CD8-positive, alpha-beta memory T cell (primary cell): ENCODE measurements at places on chromosomes 7 and 10. TPM values are rescaled to one million over a fixed set of nuclear protein-coding genes. Genes with fewer than 3 reads are reported as not detected.

Gene HPS1
- total RNA-seq = 58.3 TPM

Gene CPA4
- not detected for total RNA-seq

Gene PRSS1
- not detected for total RNA-seq

DNA sequence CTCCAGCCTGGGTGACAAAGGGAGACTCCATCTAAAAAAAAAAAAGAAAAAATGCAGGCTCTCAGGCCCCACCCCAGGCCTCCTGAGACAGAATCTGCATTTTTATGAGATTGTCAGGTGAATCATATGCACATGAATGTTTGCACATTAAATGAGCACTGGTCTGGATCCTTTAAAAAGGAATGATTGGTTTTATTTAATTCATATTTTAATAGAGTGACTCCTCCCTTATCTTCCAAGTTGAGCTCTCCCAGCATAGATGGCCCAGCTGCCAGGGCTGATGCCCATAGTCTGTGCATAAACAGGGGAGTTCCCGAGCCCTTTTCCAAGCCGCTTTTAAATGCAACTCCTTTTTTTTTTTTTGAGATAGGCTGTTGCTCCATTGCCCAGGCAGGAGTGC is 28.5 kb downstream of the CUX1 start:
- H3K36me3 ChIP-seq = no peaks in the 10 kb centered on the region
- no peak overlapping the region for H3K27ac ChIP-seq
- no peak for DNase-seq
- peaks cover 5% of the 10 kb centered on the region for H3K4me1 ChIP-seq
- H3K27me3 ChIP-seq = no peaks in the 10 kb centered on the region

Gene GIMAP5
- total RNA-seq = 70.4 TPM

- H3K4me1 ChIP-seq = no peaks in the 10 kb centered on the region
- no peak overlapping the region for H3K27ac ChIP-seq
- no peaks in the 10 kb centered on the region for H3K36me3 ChIP-seq
- no peak overlapping the region for H3K4me3 ChIP-seq
Measured at GRCh38 chr7:89027781-89028180, 232.2 kb upstream of the TEX47 start.

Gene FAM25C
- total RNA-seq = not detected

DNA sequence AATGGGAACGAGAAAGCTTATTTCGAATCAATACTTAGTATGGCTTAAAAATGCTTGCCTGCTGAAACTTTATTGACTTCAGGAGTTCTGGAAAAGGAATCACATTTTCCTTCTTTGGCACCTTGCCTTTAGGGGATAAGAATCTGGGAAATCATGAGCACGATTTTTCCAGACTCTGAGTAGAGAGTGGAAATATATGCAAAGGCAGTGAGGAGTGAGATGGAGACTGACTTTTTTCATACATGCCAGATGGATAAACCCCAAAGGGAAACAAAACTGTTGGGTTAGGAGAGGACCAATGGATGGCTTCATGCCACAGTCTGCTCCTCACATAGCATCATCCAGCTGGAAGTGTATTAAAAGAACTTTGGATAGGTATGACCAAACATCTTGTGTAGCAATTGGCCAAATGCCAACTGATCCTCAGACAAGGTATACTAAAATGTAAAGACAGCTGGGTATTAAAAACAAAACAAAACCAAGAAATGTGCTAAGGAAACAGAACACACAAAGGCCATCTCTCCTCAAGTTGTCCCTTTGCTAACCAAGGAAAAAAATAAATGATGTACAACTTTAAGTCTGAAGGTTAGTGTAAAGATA is 1.7 kb downstream of the COL28A1 start:
- no peak overlapping the region for H3K4me3 ChIP-seq
- no peak for DNase-seq
- no peaks in the 10 kb centered on the region for H3K27me3 ChIP-seq
- H3K36me3 ChIP-seq = no peaks in the 10 kb centered on the region

Gene JCAD
- total RNA-seq = 0.02 TPM

GRCh38 chr7:129041142-129042085 is 13.5 kb downstream of the TNPO3 start:
- H3K4me3 ChIP-seq = no peak overlapping the region
- H3K27me3 ChIP-seq = no peaks in the 10 kb centered on the region
- peaks cover 14% of the 10 kb centered on the region for H3K36me3 ChIP-seq
- H3K27ac ChIP-seq = no peak overlapping the region
- DNase-seq = no peak
- peaks cover 19% of the 10 kb centered on the region for H3K4me1 ChIP-seq

DNA sequence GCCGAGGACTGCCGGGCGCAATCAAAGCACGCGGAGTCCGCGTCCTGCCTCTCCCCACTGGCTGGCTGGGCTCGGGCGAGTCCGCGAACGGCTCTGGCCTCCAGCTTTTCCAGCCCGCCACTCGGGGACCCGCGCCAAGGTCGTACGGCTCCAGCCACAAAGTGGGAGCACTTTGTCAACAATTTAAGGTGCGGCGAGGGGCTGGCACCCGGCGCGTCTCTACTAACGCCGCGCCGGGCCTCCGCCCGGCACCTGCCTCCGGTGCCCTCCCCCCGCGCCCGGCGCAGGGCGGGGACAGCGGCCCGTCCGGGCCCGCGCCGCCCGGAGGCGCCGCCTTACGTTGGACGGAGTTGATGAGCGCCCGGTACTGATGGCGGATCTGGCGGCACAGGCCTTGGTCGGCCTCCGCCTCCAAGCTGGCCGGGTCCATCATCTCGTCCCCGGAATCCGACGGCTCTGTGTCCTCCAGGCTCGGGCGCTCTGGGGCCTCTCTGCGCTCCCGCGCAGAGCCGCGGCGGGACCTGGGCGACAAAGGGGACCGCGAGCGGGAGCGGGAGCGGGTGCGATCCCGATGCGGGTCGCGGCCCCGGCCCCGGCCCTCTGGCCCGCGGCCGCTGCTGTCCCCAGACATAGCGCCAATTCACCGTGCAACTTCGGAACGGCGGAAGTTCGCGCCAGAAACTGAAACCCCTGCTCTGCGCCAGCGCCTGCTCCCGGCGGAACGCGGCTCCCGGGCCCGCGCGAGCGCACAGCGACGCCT is at the start of gene NSMCE4A:
TSS of gene NSMCE4A (minus strand) at position 683 of the 760 bp plus-strand sequence. CDS start at position 631, 52 bp downstream.
- H3K4me3 ChIP-seq = peak within 1 kb of the TSS; percentile 75
- peaks cover 4% of the 10 kb centered on the region for H3K36me3 ChIP-seq
- H3K27ac ChIP-seq = peak within 1 kb of the TSS; percentile 84
- H3K27me3 ChIP-seq = no peaks in the 10 kb centered on the region
- DNase-seq = peak; percentile 62

DNA sequence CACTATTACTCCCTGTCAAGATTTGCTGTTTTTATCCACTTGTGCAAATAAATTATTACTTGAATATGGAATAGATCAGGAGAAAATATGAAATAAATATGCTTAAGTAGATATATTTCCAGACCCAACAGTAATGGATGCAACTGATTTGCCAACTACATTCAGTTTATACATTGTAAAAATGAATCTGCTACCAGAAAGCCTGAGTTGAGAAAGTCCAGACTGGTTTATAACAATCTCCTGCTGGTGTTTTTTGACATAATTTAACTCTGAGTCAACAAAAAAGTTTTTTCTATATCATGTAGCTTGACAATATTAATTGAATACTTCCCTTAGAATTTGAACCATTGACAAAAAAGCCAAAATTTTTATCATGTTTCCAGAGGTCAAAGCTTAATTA is 265.8 kb upstream of the SEMA3D start:
- no peak for DNase-seq
- H3K4me3 ChIP-seq = no peak overlapping the region
- no peaks in the 10 kb centered on the region for H3K36me3 ChIP-seq
- H3K27me3 ChIP-seq = no peaks in the 10 kb centered on the region
- H3K27ac ChIP-seq = no peak overlapping the region

GRCh38 chr10:127415901-127416581 is 133.1 kb upstream of the NPS start:
- H3K27me3 ChIP-seq = no peaks in the 10 kb centered on the region
- no peak for DNase-seq
- no peak overlapping the region for H3K27ac ChIP-seq
- no peak overlapping the region for H3K4me3 ChIP-seq

DNA sequence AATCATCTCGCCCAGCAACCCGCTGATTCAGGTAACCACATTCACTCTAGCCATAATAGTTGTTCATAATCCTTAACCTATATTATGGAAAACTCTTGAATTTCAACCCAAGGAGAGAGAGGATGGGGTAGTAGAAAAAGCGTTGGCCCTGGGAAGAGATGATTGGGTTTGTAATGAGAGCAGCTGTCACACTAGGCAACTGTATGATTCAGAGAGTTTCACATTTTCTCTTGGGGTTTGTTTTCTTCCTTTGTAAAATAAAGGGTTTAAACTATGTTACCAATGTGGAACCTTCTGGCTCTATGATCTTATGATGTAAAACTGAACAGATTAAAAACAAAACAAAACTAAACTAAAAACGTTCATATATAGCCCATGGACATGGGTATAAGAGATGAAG is 705.2 kb upstream of the IGFBP3 start:
- no peaks in the 10 kb centered on the region for H3K27me3 ChIP-seq
- no peak for DNase-seq
- H3K4me1 ChIP-seq = no peaks in the 10 kb centered on the region

Gene DYDC2
- total RNA-seq = not detected

DNA sequence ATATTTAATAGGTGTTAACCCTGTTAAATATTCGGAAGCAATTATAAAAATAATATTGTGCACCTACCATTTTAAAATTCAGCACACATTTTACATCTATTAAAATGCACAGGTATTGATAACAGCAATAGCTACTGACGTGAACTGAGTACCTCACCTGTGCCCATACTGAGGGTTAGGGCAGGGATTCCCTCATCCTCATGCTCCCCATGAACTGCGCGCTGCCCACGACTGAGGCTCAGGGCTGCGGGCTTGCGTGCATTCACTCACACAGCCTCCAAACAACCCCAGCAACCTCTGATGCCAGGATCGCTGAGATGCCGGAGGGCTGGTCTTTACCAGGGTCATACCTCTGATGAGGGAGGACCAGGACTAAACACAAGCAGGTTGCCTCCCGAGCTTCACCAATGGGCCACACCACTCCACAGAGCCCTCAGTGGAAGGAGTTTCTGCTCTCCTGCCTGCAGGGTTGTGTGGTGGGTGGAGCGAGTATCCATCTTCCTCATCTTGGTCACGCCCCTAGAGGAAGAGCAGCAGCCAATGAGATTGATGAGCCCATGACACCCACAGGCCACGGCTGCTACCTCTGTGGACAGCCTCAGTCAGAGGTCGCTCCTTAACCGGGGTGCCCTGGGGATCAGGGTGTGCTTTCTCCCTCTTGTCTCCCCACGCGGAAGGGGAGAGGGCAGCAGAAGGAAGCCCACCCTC is 478.3 kb downstream of the TNS3 start:
- H3K27ac ChIP-seq = no peak overlapping the region
- DNase-seq = no peak
- no peaks in the 10 kb centered on the region for H3K27me3 ChIP-seq
- H3K4me1 ChIP-seq = no peaks in the 10 kb centered on the region
- H3K4me3 ChIP-seq = no peak overlapping the region

DNA sequence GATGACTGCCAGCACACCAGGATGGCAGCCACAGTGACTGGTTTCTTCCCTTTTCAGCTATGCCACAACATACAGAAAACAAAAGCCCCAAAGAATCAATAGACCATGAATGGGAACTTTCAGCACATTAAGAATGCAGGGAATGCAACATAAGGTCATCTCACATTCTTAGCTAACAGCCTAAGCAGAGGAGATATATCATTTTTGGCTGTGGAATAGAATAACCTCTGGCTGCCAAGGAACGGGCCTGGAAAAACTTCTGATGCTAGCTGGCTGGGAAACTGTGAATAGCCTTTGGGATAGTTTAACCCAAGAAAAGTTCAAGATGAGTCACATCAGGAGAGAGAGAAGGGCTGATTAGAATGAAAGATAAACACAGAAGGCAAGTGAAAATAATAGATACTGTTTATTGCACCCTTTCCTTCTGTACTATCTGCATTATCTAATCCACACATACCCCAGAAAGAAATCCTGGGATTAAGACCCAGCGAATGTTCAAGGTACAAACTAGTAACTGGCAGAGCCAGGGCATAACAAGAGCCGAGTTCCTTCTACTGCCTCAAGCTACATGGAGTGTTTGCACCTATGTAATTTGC is 169.2 kb downstream of the SEMA3A start:
- H3K36me3 ChIP-seq = no peaks in the 10 kb centered on the region
- no peak overlapping the region for H3K27ac ChIP-seq
- H3K4me3 ChIP-seq = no peak overlapping the region
- no peaks in the 10 kb centered on the region for H3K4me1 ChIP-seq
- DNase-seq = no peak
- no peaks in the 10 kb centered on the region for H3K27me3 ChIP-seq

Gene TEX36
- total RNA-seq = not detected

- H3K4me3 ChIP-seq = no peak overlapping the region
- H3K4me1 ChIP-seq = peaks cover 6% of the 10 kb centered on the region
- H3K36me3 ChIP-seq = no peaks in the 10 kb centered on the region
- DNase-seq = no peak
- no peaks in the 10 kb centered on the region for H3K27me3 ChIP-seq
Measured at GRCh38 chr10:89861584-89862301, 160.4 kb downstream of the KIF20B start.

DNA sequence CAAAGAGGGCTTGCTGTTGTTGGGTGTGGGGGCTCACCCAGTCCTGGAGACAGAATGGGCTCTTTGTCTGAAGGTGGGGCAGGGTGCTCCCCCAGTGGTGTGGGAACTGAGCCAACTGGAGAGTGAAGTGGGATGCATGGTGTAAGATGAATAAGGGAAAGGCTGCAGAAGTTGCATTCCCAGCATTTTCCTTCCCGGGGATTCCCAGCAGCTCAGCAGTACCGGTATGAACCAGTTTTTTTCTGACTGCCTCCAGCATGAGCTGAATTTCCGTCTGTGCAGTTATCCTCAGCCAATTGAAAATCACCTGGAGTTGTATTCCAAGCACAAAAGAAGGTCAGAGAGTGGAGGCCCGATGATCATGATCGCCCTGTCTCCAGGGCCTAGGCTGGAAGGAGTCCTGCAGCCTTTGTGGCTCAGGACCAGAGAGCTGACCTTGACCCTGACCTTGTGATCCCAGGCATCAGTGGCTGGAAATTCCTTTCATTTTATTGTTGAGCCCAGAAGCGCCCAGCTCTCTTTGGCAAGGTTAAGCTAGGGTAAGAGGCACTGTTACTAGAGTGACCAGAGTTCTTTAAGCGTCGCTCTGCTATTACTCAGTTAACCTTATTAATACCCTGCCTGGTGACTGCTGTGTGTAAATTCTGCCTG is 33.4 kb downstream of the OGDH start:
- no peaks in the 10 kb centered on the region for H3K36me3 ChIP-seq
- peak overlapping the region; percentile 24 for H3K4me3 ChIP-seq
- peaks cover 71% of the 10 kb centered on the region for H3K4me1 ChIP-seq
- H3K27ac ChIP-seq = peak overlapping the region; percentile 90
- no peak for DNase-seq

Gene MSMB
- total RNA-seq = not detected

Gene HYAL4
- not detected for total RNA-seq

Gene DGKI
- 1.3 TPM for total RNA-seq
